ENCODE measurements at places on chromosomes 5 and 9.

GRCh38 chr9:36401164-36401740, 1.2 kb upstream of the RNF38 start:
- no peak for DNase-seq

DNA sequence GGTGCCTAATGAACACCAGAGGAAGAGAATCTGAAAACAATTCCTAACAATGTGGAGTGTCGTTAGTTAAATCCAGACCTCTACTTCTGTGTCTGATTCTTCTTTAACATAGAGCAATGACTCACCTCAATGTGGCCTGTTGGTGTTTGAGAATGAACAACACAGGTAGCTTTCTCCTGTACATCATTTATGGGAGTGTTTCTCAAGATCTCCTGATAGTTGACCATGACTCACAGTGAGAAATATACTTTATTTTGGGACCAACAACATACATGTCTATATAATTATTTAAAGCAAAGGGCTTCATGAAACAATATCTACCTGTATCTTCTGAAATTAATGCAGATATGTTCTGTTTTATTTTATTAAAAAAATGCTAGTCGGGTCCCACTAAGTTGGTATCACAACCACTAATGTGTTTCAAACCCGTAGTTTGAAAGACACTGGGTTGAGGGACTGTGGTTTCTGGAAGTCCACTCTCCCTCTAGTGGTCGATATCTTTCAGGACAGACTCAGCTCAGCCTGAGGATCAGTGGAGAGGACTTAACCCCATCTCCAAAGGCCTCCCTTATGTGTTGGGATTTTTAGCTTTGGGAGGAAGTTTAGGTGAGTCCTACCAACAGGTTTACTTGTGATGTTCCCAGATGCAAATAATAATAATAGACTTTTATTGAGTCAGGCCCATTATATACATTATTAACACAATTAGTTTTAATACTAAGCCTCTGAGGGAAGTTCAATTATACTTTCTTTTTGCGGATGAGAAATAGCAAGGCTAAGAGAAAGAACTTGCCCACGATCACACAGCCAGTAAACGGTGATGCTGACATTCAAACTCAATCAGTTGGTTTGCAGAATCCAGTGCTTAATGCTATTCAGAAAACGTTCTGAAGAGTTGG, 70.0 kb upstream of the KLF9 start:
- no peak for DNase-seq

- DNase-seq = no peak
These were observed 118.6 kb downstream of the ARRDC3 start for GRCh38 chr5:91264311-91265051.

GRCh38 chr9:102461156-102461819, 533.8 kb upstream of the CYLC2 start:
- no peak for DNase-seq

DNA sequence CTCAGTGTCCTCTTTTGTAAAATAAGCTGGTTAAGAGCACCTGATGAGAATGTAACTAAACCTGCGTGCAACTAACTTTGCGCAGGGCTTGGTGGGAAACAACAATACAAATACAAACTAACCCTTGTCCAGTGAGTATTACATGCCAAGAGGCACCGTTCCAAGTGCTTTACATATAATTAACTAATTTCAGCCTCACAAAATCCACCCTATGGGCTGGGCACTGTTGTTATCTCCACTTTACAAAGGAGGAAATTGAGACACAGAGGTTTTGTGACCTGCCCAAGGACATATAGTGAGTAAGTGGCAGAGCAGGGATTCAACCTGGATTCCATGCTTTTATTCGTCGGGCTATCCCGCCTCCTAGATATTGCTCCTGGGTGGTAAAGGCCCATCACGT, 26.2 kb upstream of the TNIP1 start:
- DNase-seq = no peak

DNA sequence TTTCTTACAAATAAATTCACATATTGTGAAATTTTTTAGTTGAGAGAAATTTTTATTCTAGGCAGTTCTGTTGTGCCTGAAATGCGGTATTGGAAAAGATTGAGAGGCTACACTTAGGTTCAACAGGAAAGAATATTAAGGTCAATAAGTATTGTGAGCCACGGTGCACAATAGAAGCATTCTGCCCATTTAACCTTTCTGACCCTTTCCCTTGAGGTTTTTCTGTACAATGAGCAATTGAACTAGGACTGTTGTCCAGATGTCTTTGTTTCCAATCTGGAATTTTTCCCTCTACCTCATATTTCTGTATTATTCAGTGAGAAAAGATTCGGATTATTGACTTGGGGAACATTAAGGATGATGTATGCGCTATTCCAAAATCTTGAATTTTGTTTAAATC, 205.2 kb downstream of the NR3C1 start:
- no peak for DNase-seq

- DNase-seq = no peak
These were observed 71.9 kb downstream of the ECPAS start for GRCh38 chr9:111412280-111412679.

GRCh38 chr9:118038713-118039112, 334.5 kb downstream of the TLR4 start:
- no peak for DNase-seq

DNA sequence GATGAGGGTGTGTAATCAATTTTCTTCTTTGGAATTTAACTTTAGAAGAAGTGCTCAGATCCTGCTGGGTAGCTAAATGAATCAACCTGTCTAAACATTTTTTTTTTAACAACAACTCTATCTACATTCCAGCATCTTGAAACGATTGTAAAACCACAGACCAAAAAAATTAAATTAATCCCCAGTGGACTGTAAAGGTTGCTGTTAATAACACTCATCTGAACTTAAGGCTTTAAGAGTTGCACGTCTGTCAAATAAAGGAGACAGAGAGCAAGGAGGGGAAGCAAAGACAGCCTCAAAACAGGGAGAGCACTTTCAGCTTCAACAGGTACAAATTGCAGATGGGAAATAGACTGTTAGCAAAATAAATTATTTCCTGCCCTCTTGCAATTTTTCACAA, 548.5 kb downstream of the DTWD2 start:
- DNase-seq = peak; percentile 40

GRCh38 chr5:169052207-169052606, 248.7 kb downstream of the SLIT3 start:
- DNase-seq = no peak

DNA sequence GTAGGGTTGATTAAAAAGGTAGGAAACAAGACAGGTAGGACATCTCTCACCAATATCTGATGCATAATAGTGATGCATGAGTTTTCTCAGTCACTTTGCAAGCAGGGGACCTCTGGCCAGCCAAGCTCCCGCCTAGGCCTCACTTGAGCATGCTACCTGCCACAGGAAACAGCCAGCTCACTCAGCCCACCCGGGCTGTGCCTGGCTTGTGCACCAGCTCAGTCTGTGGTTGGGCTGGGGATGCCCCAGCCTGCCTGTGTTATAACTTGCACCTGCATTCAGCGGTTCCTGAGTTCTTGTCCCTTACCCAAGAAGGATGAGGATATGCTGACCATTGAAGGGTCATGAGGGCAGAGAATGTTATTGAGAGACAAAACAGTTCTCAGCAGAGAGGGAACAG, 172.8 kb upstream of the PLCXD3 start:
- DNase-seq = no peak

DNA sequence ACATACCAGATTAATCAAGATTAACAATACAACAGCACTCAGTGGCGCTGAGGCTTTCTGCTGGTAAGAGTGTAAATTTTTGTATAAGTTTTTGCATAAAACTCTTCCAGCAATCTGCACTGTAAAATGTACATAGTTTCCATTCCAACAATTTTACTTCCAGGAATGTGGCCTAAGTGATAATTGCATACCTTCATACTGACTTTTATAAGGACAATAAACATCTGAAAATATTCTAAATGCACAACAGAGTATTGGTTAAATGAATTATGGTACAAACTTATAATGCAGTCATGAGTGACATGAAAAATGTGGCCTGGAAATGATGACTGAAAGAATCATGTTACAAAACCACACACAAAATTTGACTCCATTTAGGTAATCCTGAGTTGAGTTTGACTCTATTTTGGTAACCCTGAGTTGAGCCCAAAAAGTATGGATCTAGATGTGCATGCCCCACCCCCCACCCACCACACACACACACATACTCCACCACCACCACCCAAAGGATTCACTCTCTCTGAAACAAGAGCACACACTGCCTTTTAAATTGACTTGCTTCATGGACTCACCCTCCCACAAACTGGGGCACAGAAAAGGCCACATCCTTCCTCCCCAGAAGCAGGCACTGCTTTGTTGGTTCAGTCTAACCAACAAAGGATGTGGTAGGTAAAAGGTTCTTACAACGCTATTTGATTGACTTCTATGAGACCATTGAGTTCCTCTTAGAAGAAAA, 137.6 kb downstream of the SUSD1 start:
- no peak for DNase-seq
